ENCODE measurements at places on chromosomes 4 and X. TPM values are rescaled to one million over a fixed set of nuclear protein-coding genes. Genes with fewer than 3 reads are reported as not detected.

GRCh38 chr4:109648266-109648996 lies 54.8 kb downstream of the CASP6 start:
- DNase-seq, result peak; percentile 21

DNA sequence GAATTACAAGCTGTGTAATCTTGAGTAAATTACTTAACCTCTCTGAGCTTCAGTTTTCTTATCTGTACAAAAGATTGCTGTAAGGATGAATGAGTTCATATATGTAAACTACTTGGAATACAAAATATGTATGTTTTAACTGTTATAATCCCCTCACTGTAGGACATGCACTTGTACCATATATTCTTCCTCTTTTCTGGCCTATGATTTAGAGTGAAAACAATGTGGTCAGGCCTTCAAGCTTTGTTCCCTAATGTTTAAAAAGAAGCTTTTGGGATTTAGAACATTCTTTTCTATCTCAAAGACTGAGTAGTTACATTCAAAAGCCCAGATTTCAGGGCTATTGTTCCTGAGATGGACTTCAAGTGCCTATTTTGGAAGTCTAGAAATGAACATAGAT lies 26.7 kb upstream of the GPRIN3 start:
- no peak for DNase-seq

- no peak for DNase-seq
These were observed 616.0 kb downstream of the IQCM start for GRCh38 chr4:149199594-149199993.

DNA sequence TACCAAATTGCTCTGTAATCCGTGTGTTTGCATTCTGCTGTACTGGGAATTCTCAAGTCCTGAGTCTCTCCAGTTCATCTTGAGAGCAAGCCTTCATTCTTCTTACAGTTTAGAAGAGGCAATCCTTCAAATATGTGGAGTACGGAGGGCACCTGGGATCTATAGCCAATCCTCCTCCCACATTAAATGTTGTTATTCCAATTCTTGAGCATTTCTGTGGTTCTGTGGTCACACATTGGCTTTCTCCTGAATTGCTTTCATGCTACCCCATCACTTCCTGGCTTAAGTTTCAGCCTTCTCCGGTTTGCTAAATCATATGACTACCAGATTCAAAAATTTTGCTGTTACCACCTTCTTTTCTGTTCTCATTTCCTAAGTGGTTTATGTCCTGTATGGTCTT lies 611.1 kb downstream of the PCDH19 start:
- DNase-seq, result no peak

GRCh38 chr4:21192367-21192766 lies 492.1 kb downstream of the PACRGL start:
- no peak for DNase-seq

GRCh38 chrX:50072110-50072509 lies 128.7 kb downstream of the AKAP4 start:
- no peak for DNase-seq

DNA sequence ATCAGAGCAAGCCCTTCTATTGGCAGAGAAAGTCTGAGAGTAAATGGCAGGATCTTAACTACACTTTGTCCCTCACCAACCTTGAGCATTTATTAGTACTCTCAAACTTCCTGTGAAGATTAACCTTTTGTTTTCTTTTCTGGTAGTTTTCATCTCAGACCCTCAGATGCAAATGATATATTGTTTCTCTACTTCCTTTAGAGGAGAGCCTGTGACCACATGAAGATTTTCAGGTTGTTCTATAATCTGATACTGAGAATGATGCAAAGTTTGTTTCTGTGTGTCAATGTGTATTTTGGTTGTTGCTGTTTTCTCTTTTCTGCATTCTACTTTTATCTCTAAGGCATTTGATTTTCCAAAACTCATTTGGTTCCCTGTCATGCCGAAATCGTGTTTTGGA lies 165.8 kb upstream of the CYSLTR1 start:
- no peak for DNase-seq

DNA sequence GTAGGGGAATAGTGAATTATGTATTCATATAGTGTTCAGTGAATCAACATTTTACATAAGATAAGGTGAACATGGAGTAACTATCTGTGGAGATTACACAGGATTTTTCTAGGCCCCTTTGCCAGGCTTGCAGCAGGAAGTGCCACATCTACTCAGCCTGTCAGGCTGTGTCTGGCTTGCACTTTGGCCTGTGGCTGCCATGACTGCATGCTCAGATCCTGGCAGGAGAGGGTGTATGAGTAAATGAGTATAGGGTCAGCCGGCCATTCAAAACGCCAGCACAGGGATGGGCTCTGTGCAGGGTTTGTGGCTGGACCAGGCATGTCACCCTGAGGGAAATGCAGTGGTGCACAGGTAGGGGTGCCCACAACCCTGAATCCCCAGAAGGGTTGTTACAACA lies 51.9 kb downstream of the UBQLN2 start:
- no peak for DNase-seq

GRCh38 chr4:165580351-165580905 lies 201.6 kb downstream of the CPE start:
- no peak for DNase-seq

- no peak for DNase-seq
These were observed 305.7 kb downstream of the DHX15 start for GRCh38 chr4:24278693-24279092.

- DNase-seq, result no peak
These were observed 82.5 kb downstream of the HPRT1 start for GRCh38 chrX:134542485-134542884.

- DNase-seq, result no peak
These were observed 516.4 kb upstream of the BOD1L1 start for GRCh38 chr4:14143892-14144291.

- no peak for DNase-seq
These were observed 26.5 kb upstream of the ANAPC4 start for GRCh38 chr4:25350561-25350960.

DNA sequence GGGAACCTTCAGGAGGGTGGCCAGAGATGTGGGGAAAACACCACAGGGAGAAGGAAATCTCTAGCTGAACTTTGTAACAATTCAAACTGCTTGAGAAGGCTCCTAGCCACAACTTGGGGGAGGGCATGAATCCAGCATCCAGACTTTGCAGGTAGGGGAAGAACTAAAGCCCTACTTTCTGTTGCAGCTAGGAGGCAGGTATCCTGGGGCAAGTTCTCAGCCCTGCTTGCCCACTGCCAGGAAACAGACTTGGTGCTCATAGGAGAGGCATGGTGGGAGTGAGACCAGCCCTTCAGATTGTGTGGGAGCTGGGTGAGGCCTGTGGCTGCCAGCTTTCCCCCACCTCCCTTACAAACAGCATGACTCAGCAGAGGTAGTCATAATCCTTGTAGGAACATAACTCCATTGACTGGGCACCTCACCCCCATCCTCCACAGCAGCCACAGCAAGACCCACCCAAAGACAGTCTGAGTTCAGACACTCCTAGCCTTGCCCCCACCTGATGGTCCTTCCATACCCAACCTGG lies 209.5 kb upstream of the CPEB2 start:
- DNase-seq, result no peak

GRCh38 chrX:103157496-103158316 lies 57.2 kb upstream of the BEX4 start:
- DNase-seq, result no peak

DNA sequence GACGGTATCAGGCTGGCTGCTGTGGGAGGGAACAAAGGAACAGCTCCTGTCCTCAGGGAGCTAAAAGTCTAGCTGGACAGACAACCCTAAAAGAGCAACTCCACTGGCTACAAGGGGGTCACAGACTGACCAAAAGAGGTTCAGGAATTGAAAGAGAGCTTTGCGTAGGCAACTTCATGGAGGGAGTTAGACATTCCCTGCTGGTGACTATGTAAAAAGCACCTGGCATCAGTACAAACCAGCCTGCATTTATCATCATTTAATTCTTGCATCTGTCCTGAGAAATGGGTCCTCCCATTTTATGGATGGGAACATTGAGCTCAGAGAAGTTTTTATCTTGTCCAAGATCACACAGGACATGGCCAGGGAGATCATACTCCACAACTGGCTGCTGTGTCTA lies 1.4 kb upstream of the LGI2 start:
- no peak for DNase-seq

GRCh38 chrX:42680666-42681065 lies 97.3 kb downstream of the PPP1R2C start:
- no peak for DNase-seq

- DNase-seq, result no peak
These were observed 67.2 kb downstream of the INPP4B start for GRCh38 chr4:142778900-142779299.

- no peak for DNase-seq
These were observed 3.3 kb upstream of the LIN54 start for GRCh38 chr4:83013902-83014301.

DNA sequence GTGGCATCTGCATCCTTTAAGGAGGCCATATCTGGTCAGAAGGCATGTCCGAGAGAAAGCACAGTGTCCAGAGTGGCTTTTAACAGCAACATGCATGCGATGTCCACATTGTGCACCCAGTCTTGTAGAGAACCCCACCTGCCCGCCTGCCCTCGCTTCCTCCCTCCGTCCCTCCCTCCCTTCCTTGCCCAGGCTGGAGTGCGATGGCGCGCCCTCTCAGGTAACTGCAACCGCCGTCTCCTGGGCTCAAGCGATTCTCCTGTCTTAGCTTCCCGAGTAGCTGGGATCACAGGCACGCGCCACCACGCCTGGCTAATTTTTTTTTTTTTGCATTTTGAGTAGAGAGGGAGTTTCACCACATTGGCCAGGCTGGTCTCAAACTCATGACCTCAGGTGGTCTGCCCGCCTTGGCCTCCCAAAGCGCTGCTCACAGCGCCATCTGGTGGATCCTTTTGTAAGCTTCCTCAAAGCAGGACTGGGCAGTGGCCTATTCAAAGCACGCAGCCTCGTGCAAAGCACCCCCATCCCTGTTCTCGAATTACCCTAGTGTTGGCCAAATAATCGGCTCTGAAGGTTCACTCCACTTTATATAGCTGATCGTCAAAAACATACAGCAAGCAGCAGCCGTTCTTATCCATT lies 15.0 kb downstream of the BRCC3 start:
- no peak for DNase-seq

DNA sequence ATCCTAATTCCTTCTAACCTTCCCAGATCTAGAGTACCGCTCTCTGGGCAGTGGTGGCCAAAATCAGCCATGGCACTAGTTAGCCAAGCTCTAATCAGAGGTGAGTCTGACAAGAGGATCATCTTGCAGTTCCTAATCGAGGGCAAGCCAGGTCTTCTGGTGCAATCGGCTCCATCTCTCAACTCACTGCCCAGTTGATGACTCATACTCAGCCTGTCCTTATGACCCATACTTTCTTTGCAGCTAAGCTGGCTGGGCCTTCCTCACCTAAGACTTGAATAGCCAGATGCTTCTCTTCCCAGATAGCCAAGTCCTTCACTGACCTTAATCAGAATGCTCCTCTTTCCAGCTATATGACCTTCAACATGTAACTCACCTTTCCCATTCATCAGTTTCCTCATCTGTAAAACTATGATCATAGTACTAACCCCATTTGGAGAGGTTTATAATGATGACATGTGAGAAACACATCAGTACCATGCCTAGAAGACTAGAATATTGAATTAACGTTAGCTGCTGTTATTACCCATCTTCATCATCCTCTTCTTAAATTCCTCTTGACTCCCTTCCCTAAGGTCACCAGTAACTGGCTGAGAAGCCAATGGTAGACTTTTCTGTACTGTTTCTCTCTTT lies 57.1 kb downstream of the RELL1 start:
- no peak for DNase-seq

DNA sequence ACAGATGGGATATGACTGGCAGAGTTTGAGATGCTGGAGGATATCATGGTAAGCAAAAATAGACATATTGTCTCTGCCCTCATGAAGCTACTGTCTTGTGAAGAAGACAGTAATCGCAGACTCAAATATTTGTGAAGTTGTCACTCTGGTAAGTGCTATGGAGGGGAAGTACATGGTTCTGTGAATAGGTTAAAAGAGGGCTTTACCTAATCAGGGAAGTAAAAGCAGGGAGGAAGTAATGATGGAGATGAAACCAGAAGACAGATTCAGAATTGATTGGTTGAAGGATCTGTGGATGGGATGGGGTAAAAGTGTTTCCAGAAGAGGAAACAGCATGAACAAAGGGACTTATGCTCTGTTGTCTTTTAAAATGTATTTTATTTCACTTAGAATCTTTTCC lies 19.3 kb upstream of the MAGED1 start:
- no peak for DNase-seq

- no peak for DNase-seq
These were observed 15.8 kb downstream of the WDR1 start for GRCh38 chr4:10100734-10101216.

- no peak for DNase-seq
These were observed 99.6 kb upstream of the FGF16 start for GRCh38 chrX:77347572-77347971.

Gene SLC35A2
- 21.9 TPM for total RNA-seq

Gene BMP3
- total RNA-seq, result 1.2 TPM

Gene FGD1
- total RNA-seq, result 0.08 TPM

Gene GPM6B
- not detected for total RNA-seq

Gene HPGD
- 0.08 TPM for total RNA-seq

Gene XKRX
- 0.26 TPM for total RNA-seq

Gene CNKSR2
- total RNA-seq, result not detected

Gene KDR
- 0.05 TPM for total RNA-seq

Gene FOXO4
- total RNA-seq, result 8.1 TPM

Gene PRR32
- total RNA-seq, result not detected
